Bone marrow (tissue), 2 donors: ENCODE measurements at places on chromosomes 4 and X.

GRCh38 chr4:148030193-148030873, 298.4 kb downstream of the ARHGAP10 start:
- no peak for DNase-seq

DNA sequence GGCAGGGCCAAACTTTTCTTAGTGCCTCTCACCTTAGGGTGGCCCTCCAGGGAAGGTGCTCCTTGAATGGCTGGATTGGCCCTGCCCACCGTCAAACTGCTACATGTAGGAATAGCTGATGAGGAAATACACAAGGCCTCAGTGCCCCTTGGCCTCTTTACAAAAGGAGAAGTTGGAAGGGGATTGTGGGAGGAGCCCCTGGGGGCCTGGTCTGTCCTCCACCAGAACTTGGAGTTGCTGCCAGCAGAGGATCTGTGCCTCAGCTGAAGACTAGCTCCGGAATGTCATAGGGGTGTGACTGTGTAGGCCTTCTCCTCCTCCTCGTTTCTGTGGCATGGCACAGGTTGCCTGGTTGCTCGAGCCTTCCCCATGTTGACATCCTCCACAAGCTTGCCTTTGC, 142.7 kb downstream of the AMMECR1 start:
- DNase-seq: no peak

GRCh38 chrX:10509397-10509796, 111.0 kb downstream of the MID1 start:
- DNase-seq: no peak

- DNase-seq: no peak
These were observed 185.9 kb downstream of the SLC4A4 start for GRCh38 chr4:71524756-71525155.

GRCh38 chr4:44760142-44760898, 34.0 kb upstream of the GNPDA2 start:
- DNase-seq: peak; percentile 8

- DNase-seq: no peak
These were observed 196.1 kb upstream of the GK2 start for GRCh38 chr4:79604152-79604551.

- no peak for DNase-seq
These were observed 247.7 kb downstream of the AFAP1 start for GRCh38 chr4:7691982-7692381.

DNA sequence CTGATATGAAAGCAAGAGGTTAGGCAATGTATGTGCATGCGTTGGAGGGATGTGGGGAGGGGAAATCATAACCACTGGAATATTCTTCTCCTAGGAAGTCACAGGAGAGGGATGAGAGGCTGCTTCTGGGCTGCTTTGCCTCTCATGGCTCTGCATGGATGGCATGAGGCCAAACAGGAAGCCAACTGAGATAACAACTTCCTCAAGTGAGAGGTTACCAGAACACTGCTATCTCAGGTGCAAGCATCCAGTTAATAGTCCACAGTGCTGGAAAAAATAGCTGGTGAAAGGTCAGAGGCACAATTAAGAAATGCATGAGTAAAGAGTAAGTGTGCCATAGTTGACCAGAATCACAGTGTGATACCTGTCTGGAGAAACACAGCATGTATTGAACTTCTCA, 113.3 kb downstream of the ELOVL6 start:
- DNase-seq: no peak
